ENCODE measurements at places on chromosomes 3 and 15.

DNA sequence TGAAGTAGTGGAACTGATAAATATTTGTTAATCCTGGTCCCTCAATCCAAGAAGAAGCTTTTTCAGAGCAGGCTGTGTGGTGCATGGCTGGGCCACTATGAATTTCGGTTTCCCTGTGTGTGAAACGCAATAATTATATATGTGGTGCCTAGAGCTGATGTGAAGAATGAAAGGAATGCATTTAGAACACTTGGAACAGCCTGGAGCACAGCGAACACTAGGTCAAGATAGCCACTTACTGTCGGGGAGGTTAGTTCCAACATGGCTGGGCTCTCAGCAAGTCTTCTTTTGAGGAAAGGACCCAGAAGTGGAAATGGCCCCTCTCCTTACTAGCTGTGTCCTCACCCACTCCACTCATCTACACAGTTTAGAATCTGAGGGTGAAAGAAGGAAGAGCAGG lies 245.7 kb downstream of the FHIT start:
- no peak for DNase-seq

DNA sequence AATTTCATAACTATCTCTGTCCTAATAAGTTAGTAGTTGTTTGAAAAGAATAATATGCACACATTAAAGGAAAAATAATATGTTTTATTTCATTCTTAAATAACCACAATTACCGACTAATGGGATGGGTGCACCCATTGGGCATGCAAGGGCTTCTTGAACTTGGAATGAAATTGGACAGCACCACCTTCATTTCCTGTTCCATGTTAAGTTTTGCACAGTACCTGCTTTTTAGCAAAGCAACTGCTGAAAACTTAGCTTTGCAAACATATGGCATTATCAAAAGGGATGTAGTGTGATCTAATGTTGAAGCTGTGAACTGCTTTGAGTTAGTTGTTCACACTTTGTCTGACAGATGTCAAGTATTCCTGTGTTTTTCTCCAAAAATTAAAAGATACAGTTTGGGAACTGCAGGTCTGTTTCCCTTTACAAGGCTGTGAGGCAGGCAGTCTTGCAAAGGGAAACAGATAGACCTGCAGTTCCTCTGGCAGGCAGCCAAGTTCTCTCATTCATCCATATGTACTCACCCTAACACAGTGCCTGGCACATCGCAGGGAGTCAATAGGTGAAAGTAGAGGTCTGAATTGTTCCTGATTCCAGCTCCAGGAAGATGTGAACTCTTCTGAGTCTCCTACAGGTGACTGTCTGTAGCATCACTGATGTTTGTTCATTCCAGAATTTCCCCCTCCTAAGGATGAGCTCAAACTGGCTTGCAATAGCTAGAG lies 64.3 kb upstream of the GOLGA8B start:
- DNase-seq, result no peak

- no peak for DNase-seq
Measured at GRCh38 chr15:93200837-93201226, 111.8 kb upstream of the RGMA start.

GRCh38 chr3:184531626-184532280 lies 29.8 kb upstream of the EPHB3 start:
- no peak for DNase-seq

DNA sequence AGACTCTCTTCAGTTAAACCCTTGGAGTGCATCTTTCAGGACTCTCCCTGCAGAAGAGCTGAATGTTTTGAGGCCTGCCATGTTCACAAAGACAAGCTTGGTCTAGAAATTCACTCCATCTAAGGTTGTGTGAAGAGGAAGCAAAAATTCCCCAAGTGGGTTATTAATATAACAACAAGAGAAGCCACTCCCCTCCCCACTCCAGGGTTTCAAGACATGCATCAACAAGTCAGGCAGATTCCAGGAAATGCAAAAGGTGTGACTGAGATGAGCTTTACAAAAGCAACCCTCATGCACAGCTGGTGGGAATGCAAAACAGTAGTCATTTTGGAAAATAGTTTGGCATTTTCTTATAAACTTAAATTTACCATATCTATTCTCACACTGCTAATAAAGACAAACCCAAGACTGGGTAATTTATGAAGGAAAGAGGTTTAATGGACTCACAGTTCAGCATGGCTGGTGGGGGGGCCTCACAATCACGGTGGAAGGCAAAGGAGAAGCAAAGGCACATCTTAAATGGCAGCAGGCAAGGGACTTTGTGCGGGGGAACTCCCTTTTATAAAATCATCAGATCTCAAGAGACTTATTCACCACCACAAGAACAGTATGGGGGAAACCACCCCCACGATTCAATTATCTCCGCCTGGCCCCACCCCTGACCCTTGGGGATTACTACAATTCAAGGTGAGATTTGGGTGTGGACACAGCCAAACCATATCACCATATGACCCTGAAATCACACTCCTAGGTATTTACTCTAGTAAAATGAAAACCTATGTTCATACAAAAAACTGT lies 31.3 kb downstream of the TARS3 start:
- DNase-seq, result no peak

GRCh38 chr3:88032245-88032644 lies 26.6 kb downstream of the CGGBP1 start:
- no peak for DNase-seq

DNA sequence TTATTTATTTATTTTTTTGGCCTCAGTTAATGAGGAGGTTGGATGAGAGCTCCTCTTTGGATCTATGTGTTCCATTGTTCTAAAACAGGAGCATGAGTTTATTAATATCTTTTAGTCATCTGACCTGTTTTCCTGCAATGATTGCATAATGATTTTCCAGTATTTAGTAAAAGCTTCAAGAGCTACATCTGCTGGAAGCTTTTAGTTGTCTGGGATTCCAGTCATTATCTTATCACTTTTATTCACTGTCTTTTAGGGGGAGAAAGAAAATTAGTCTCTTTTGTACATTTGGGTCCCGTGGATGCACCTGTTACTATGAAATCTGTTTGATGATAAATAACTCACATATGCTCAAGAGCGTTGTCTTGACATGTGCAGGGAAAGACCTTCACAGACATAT lies 1270.0 kb downstream of the ROBO1 start:
- DNase-seq, result no peak

DNA sequence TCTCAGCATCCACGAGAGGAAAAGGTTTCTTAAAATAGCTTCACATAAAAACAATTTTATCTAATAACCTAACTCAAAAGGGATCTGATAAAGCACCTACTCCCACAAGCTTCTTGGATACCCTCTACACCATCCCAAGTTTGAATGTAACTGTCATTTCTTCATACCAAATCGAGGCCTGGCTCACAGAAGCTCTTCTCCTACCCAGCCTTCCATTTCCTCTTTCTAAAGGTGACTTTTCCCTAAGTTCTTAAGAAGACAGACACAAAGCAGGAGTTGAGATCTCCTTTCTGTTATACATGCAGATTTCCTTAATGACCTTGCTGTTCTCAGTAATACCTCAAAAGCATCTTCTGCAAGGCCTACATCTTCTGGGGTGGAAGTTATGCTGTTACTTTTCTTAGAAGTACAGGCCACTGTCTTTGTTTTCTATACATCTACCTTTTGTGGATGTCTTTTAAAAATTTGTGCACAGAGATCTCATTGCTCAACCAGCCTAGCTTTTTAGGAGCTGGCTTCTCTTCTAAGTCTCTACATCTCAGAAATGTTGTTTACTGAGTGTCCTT lies 3.4 kb upstream of the LRRIQ4 start:
- DNase-seq, result no peak

DNA sequence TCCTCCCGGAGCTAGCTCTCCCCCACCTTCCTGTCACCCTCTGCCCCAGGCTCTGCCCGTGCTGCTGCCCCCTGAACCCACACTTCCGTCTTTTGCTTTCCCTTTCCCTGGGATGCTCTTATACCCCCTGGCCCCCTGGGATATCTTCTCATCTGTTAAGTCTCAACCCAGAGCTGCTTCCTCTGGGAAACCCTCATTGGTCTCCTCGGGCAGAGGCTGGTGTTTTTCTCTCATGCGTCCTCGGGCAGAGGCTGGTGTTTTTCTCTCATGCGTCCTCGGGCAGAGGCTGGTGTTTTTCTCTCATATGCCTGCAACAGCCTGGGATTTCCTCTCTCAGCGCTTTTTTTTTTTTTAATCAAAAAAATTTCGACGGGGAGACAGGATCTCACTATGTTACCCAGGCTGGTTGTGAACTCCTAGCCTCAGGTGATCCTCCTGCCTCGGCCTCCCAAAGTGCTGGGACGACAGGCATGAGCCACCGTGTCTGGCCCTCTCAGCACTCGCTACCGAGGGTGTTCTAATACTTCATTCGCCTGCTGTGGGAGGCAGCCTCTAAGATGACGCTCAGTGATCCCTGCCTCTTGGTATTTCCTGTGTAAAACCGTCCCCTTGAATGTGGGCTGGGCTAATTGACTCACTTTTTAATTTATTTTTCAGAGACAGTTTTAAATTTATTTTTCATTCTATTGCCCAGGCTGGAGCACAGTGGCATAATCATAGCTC lies 62.7 kb upstream of the TFRC start:
- DNase-seq, result no peak

GRCh38 chr15:47300596-47300995 lies 416.7 kb upstream of the SEMA6D start:
- DNase-seq, result no peak

- no peak for DNase-seq
Measured at GRCh38 chr3:81393251-81393650, 368.2 kb downstream of the GBE1 start.

GRCh38 chr3:9916346-9916733 lies 558 bp upstream of the IL17RC start:
- DNase-seq, result no peak

GRCh38 chr15:79396850-79397249 lies 35.3 kb upstream of the MINAR1 start:
- no peak for DNase-seq

DNA sequence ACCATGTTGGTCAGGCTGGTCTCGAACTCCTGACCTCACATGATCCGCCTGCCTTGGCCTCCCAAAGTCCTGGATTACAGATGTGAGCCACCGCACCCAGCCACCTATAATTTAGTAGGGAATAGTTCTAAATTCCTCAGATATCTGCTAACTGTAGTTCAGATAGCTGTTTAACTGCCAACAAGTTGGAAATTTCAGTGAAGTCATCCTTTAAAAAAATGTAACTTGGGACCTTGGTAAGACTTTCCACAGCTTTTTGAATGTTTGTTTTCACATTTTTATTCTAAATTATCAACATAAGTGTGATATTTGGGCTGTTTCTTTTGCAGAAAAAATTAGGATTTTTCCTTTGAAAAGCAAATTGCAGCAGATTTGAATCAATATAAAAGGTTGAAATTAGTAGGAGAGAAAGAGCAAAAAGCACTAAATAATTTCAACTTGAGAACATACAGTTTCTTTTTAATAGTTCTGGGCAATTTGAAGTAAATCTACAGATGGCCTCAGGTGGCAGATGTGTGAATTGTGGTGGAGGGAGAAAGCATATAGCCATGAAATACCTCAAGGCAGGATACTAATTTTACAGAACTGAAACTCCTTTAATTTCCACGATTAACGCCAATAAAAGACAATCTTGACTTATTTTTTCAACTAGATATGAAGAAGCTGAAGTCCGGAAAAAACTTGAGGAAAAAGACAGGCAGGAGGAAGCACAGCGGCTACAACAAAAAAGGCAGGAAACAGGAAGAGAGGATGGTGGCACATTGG lies 34.3 kb downstream of the USP8 start:
- DNase-seq, result no peak

DNA sequence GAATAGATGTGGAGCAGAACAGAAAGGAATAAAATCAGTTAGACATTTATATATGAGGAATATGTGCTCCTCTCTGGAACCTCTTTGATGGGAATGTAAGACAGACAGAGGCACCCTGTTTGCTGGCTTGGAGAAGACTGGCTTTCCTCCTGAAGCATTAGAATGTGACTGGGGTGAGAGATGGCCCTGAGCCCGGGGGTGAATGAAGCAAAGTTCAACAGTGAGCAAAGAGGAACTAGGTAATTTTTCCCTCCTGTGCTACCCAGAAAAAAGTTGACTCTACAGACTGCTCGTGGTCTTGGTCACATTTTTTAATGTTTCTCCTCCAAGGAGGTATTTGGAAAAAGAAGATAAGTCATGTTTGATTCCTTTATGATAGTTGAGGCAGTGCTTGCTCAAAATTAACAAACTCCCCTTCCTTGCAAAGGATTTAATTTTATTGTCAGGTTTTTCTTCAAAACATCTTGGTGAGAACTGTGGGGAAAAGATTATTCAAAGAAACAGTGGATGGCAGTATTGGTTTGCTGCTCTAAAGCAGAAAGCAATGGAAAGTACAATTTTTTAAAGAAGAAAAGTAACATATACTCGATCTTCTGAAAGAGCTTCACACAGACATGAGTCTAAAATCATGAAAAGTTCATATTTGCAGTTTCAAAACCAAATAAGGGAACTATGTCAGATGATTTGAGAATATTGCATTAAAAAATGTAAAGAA lies 370.4 kb upstream of the CDIN1 start:
- no peak for DNase-seq

DNA sequence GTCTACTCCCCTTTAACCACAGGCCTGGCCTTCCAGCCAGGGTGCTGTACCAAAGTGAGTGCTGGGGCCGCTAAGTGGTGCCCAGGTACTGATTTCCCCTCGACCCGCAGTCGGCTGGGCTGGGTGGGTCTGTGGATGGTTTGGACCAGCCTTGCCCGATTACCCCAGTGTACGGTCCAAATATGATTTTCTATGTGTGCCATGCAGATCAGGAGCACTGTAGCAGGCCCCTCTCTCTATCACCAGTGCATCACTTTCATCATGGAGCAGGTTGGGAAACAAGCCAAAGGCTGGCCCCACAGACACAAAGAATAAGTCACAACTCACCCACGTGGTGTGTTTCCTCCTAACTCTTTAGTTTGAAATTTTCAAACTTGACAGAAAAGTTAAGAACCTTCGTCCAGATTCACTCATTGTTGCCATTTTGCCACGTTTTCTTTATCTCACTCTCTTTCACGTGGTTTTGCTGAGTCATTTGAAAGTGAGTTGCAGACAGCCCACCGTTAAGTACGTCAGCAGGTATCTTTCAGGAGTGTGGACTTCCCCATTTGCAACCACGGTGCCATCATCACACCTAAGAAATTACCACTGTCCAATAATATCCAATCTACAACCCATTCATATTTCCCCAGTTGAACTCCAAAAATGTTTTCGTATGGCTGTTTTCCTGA lies 37.0 kb downstream of the ZNF710 start:
- no peak for DNase-seq

- no peak for DNase-seq
Measured at GRCh38 chr3:160746976-160747375, 9.1 kb upstream of the PPM1L start.

- no peak for DNase-seq
Measured at GRCh38 chr3:5754602-5755001, 567.1 kb downstream of the EDEM1 start.

- no peak for DNase-seq
Measured at GRCh38 chr15:101641129-101641764, 10.9 kb downstream of the TM2D3 start.

GRCh38 chr3:140546649-140547048 lies 131.2 kb upstream of the TRIM42 start:
- no peak for DNase-seq

GRCh38 chr3:100106531-100107141 lies 7.7 kb downstream of the FILIP1L start:
- no peak for DNase-seq

- DNase-seq, result no peak
Measured at GRCh38 chr15:35126236-35126635, 41.1 kb upstream of the NANOGP8 start.
